Thoracic aorta (tissue), 2 donors: ENCODE measurements at places on chromosomes 5 and 9.

- H3K27ac ChIP-seq = no peak overlapping the region
- no peaks in the 10 kb centered on the region for H3K36me3 ChIP-seq
- DNase-seq = no peak
- H3K4me3 ChIP-seq = no peak overlapping the region
- no peaks in the 10 kb centered on the region for H3K27me3 ChIP-seq
Measured at GRCh38 chr5:142548739-142549275, 137.1 kb downstream of the FGF1 start.

DNA sequence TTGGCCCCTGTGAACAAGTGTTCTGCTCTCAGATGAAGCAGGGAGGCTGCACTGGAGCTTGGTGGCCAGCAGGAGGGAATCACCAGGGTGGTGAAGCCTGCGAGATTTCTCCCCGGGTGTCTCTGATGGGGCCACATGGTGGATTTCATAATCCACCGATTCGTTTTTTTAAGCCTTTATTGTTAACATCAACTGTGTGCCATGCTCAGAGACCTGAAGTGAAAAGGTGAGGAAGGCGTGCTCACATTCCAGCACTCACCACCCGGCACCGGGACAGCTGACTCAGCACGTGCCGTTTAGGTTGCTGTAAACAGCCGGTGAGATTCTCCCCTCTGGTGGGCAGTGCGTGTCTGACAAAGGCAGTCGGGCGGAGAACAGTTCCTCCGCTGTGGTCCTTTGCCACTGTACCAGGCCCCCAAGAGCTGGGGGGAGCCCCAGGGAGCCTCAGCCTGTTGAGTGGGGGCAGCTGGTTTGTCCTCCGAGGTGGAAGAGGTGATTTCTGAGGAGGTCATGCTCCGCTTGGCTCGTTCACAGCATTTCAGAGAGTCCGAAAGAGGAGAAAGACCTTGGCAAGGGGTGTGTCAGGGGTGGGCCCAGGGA, 12.7 kb upstream of the AHRR start:
- peaks cover 20% of the 10 kb centered on the region for H3K36me3 ChIP-seq
- H3K27ac ChIP-seq = no peak overlapping the region
- no peaks in the 10 kb centered on the region for H3K27me3 ChIP-seq
- DNase-seq = no peak

GRCh38 chr9:74948937-74949336, 3.8 kb downstream of the C9orf40 start:
- H3K4me1 ChIP-seq = peaks cover 13% of the 10 kb centered on the region
- H3K27ac ChIP-seq = no peak overlapping the region
- no peak overlapping the region for H3K4me3 ChIP-seq
- H3K27me3 ChIP-seq = no peaks in the 10 kb centered on the region

DNA sequence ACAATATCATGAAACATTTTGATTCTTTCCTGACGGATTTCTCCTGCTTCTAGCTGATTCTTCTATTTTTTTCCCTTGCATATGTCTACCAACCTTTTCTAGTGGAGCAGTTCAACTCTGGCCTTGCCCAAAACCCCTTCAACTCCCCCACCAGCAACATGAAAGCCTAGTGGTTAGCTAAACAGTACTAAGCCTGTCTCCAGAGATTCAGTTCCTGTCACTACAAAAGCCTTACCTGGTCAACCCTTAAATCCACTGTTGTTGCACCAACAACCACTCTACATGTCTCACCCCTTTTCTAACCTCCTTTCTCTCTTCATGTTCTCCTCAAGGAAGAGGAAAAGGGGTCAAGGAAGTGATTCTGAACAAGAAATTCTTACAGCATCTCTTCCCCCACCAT, 74.8 kb upstream of the PIK3R1 start:
- H3K4me1 ChIP-seq = peaks cover 30% of the 10 kb centered on the region
- H3K36me3 ChIP-seq = no peaks in the 10 kb centered on the region
- no peak overlapping the region for H3K4me3 ChIP-seq

DNA sequence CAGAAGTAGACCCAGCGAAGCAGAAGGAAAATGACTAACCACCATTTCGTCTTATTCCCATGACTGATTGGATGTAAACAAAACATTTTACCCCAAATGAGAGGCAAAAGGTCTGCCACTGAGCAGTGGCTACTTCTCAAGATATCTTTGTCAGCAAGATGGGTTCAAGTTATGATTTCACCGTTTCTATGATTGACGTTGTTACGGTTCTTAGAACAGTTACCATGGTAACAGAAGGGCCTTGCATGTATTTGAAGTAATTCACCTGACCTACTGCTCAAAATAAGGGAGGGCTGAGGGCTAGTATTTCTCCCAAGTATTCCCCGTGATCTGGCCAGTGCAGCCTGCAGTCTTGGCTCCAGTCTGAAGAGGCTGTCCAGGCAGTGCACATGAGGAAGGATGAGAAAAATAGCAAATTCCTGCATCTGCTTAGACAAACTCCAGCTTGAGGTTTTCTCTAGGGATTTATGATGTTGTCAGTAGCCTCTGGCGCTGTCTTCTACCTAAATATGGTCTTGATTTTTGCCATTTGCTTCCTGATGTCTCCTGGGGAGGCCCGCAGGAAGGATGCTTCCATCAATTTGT, 372.7 kb downstream of the TMEM38B start:
- H3K27me3 ChIP-seq = no peaks in the 10 kb centered on the region
- no peak overlapping the region for H3K27ac ChIP-seq
- H3K4me1 ChIP-seq = no peaks in the 10 kb centered on the region
- DNase-seq = no peak
- no peaks in the 10 kb centered on the region for H3K36me3 ChIP-seq

GRCh38 chr9:70865471-70865870, 255.9 kb downstream of the TRPM3 start:
- H3K4me3 ChIP-seq = no peak overlapping the region
- H3K36me3 ChIP-seq = no peaks in the 10 kb centered on the region
- DNase-seq = no peak
- no peaks in the 10 kb centered on the region for H3K27me3 ChIP-seq
- no peak overlapping the region for H3K27ac ChIP-seq

GRCh38 chr5:73405691-73406090, 42.9 kb downstream of the FOXD1 start:
- no peaks in the 10 kb centered on the region for H3K4me1 ChIP-seq
- H3K36me3 ChIP-seq = no peaks in the 10 kb centered on the region
- no peak overlapping the region for H3K4me3 ChIP-seq
- H3K27ac ChIP-seq = no peak overlapping the region

DNA sequence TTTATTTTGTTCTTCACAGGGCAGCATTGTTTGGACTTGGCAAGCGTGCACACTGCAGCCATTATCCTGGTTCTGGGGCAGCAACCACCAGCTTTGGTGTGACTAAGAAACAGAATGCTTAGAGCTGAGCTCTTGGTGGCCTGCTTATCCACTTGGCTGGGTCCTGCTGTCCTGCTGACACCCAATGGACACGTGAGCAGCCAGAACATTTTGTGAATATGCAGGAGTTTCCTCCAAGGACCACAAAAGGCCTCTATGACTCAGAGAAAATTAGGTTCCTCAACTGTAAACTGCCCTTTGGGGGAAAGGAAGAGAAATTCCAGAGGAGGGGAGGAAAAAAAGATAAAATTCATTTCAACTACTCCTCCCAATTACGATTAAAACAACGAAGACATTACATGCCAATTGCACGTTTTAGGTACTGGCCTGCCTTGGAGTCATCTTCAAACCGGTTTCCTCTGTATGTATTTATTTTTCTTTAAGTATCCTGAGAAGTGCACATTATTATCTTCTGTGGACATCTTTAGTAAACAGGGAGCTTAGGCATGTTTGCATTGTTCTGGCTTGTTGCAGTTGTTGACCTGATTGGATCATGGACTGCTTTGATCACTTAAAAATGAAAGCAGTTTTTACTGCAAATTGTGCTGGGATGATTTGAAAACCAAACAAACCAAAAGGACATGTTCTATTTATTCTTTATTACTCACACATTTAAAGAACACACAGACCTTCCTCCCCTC, 82.3 kb upstream of the TLE4 start:
- H3K27ac ChIP-seq = no peak overlapping the region
- H3K36me3 ChIP-seq = no peaks in the 10 kb centered on the region
- no peaks in the 10 kb centered on the region for H3K27me3 ChIP-seq
- DNase-seq = no peak
- peaks cover 8% of the 10 kb centered on the region for H3K4me1 ChIP-seq

DNA sequence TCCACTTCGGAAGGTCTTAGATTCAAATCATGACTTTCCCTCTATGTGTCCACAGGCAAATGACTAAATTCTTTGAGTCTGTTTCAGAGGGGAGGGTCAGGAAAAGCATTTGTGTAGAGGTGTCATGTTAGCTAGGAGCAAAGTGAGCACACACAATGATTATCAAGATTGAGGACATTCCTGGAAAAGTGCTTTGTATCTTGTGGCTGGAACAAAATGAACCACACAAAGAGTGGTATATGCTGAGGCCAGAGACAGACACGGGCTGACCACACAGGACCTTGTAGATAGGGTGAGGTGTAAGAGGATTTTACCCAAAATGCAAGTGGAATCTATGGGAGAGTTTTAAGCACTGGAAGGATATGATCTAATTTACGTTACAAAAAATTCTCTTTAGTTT, 245.3 kb upstream of the NMUR2 start:
- H3K27ac ChIP-seq = peak overlapping the region; percentile 65
- no peaks in the 10 kb centered on the region for H3K27me3 ChIP-seq
- H3K36me3 ChIP-seq = no peaks in the 10 kb centered on the region
- DNase-seq = no peak
- peaks cover 9% of the 10 kb centered on the region for H3K4me1 ChIP-seq
- H3K4me3 ChIP-seq = no peak overlapping the region

DNA sequence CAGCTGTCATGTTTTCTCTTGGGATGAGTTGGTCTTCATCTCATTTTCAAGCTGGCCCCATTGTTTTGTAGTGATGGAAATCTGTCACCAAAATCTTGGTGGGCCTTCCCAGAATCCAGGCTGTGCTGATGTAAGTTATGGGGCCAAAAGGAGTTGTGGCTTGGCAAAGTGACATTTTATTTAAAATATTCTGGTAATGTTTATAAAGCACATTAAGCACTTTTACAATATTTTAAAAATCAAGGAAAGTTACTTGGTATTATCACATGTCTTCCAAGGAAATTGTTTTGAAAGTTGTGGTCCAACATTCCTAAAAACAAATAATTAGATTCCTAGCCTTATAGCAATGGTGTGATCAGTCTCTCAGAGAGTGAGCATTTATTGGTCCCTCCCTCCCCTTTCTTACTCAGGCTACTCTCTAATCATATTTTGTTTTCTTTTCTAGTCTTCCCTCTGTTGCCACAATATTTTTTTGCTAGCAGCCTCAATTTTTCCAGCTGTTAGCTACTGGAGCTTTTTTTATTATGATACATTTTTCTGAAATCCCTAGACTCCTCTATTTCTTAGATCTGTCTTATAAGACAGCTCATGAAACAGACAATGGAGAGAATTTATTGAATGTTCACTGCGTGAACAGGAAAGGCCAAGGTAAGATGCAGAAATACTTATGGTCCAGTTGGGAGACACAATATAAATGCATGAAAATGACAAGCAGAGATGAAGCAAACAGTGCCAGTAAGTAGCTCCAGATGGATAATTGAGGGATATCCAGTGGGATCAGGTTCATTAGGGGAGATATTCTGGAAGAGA, 408.1 kb upstream of the ZNF608 start:
- H3K27ac ChIP-seq = no peak overlapping the region
- H3K36me3 ChIP-seq = no peaks in the 10 kb centered on the region
- DNase-seq = no peak
- H3K4me3 ChIP-seq = no peak overlapping the region
- H3K27me3 ChIP-seq = no peaks in the 10 kb centered on the region

DNA sequence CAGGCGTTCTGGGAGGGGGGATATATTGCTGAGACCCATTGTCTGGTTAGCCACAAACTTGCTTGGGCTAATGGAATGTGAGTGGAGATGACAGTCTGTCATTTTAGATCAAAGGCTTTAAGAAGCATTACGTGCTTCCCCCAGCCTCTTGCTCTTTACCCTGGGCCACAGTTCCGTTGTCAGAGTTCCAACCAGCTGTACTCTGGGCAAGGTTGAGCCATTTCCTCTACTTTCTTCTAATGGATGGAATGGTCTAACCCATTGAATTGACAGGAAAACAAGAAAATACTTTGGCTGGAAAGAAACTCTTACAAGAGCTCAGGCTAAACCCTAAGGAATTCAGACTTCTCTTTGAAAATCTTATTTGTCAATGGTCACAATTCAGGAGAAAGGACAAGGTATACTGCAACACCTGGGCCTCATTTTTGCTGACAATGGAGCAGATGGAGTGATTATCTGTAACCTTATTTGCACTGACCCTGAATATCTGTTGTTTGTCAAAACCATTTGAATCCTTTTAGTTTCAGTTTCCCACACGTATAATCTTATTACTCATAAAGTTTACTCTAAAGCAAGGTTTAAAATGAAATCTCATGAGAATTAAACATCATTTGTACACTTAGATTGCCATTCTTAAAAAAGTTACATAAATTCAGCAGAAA, 231.4 kb downstream of the PDE4D start:
- DNase-seq = no peak
- peaks cover 10% of the 10 kb centered on the region for H3K4me1 ChIP-seq
- no peaks in the 10 kb centered on the region for H3K27me3 ChIP-seq
- H3K27ac ChIP-seq = no peak overlapping the region

- no peaks in the 10 kb centered on the region for H3K36me3 ChIP-seq
- H3K27me3 ChIP-seq = no peaks in the 10 kb centered on the region
- peak overlapping the region; percentile 97 for H3K4me3 ChIP-seq
Measured at GRCh38 chr5:128081111-128081851, 2.3 kb upstream of the SLC12A2 start.

DNA sequence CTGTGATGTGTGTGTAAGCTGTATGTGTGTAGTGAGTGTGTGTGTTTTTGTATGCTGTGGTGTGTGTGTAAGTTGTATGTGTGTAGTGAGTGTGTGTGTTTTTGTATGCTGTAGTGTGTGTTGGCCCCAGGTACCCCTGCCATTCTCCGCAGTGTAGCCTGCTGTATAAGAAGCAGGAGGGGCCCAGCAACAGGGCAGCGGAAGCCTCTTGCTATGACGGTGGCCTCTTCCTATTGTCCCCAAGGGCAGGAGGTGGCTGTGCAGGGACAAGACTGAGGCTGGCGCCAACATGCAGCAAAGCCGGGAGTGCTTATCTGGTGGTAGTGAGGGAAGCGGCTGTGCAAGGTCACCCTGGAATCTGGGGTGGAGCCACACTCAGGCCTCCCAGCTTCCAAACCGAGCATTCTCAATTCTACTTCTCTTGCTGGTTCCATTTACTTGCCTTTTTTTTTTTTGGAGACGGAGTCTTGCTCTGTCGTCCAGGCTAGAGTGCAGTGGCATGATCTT, 5.1 kb downstream of the SPAAR start:
- H3K27ac ChIP-seq = peak overlapping the region; percentile 57
- no peaks in the 10 kb centered on the region for H3K36me3 ChIP-seq
- H3K4me1 ChIP-seq = peaks cover 73% of the 10 kb centered on the region
- DNase-seq = no peak

DNA sequence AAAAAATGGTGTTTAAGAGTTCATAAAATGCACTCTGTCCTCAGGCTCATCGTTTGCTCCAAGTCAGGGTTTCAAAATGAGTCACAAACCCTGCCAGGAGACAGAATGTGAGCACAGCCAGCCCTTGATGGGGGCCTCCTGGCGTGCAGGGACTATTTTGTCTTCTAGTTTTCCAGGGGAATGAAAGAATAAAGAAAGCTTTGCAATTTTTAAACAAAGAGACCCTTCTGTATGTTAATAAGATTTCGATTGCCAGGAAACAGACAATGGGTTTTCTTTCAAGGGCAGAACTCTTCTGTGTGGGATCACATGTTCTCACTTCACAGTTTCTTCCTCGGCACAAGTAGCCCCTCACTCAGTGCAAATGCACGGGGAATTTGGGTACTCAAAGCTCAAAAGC, 121.4 kb upstream of the C6 start:
- no peak overlapping the region for H3K4me3 ChIP-seq
- no peaks in the 10 kb centered on the region for H3K36me3 ChIP-seq
- H3K4me1 ChIP-seq = peaks cover 6% of the 10 kb centered on the region
- DNase-seq = no peak

GRCh38 chr5:59765446-59765845, 128.1 kb downstream of the PDE4D start:
- H3K4me3 ChIP-seq = no peak overlapping the region
- no peaks in the 10 kb centered on the region for H3K27me3 ChIP-seq
- H3K36me3 ChIP-seq = no peaks in the 10 kb centered on the region
- DNase-seq = no peak
- H3K27ac ChIP-seq = no peak overlapping the region
